ENCODE measurements at places on chromosomes 11 and 22.

DNA sequence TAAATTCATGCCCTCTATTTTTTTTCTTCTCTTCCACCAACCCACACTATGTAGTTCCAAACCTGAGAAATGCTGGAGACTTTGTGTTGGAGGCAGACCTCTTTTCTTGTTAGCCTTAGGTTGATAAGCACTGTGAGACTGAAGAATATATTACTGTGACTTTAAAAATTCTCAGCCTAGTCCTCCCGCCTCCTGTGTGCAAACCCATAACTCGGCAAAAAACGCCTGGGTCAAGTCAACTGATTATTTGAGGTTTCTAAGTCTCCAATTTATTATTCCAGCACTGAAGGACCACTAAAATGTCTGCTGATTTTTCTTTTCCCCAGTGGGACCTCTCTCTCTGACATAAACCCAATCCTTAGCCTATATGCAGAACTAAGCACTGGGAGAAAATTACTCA, 1946.0 kb upstream of the RAG2 start:
- DNase-seq, result no peak

GRCh38 chr11:78080818-78081495, 1.3 kb upstream of the NDUFC2 start:
- DNase-seq, result no peak

DNA sequence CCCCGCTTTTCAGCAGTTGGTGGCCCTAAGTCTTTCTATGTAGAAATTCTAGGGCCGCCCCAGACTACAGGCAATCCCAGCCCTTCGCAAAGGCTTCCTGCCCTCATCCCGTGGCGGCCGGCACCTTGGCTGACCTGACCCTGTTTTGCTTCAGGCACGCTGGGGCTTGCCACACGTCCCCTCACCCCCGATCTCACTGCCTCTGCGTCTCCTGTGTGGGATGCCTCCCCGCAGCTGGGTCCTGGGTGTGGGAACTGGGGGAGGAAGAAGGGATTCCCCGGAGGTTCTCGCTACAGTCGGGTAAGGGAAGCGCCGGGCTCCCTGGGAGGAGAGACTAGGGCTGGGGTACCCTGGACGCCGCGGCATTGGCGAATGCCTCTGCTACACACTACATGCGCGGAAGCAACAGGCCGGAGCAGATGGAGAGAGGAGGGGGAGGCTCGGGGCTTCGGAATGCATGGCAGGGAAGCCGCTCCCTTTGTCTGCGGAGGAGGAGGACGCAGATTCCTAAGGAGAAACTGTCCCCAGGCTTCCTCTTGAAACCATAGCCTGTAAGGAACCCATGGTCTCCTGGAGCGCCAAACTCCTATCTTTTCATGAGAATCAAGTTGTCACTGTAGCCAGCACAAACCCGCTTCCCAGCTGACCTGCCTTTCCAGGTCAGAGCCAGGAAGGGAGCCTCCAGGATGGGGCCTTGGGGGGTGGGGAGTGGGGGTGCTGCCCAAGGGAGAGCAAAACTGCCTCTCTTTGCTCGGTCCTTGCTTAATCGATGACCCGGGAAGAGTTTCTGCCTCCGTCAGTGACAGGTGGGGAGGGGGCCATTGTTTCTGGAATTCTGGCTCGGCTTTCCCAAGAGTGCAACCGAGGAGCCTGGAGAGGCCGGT, 1.4 kb downstream of the DTX4 start:
- no peak for DNase-seq

- no peak for DNase-seq
Measured at GRCh38 chr11:12600829-12601228, 73.4 kb upstream of the TEAD1 start.

DNA sequence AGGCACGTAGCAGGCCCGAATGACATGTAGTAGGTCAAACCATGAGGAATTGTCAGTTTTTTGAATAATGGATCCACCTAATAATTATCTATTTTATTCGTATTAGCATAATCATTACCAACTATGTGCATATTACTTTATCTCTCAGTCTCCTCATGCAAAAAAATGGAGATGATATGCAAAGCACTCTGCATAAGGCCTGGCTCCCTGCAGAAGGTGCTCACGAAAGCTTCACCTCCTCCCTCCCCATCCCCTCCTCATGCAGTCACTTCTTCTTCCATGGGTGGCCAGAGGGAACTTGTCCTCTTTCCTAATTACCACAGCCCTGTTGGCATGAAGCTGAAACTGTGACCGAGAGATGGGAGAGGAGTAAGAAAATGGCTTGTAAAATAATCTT, 20.8 kb upstream of the TSKU start:
- DNase-seq, result no peak

- peak; percentile 37 for DNase-seq
Measured at GRCh38 chr11:68099474-68100405, 21.4 kb downstream of the CHKA start.

- no peak for DNase-seq
Measured at GRCh38 chr11:121054266-121054665, 30.4 kb downstream of the TBCEL start.

- no peak for DNase-seq
Measured at GRCh38 chr11:46386674-46387073, 4.9 kb downstream of the CHRM4 start.

GRCh38 chr22:22772883-22773282, 114.7 kb upstream of the IGLL5 start:
- DNase-seq, result no peak

DNA sequence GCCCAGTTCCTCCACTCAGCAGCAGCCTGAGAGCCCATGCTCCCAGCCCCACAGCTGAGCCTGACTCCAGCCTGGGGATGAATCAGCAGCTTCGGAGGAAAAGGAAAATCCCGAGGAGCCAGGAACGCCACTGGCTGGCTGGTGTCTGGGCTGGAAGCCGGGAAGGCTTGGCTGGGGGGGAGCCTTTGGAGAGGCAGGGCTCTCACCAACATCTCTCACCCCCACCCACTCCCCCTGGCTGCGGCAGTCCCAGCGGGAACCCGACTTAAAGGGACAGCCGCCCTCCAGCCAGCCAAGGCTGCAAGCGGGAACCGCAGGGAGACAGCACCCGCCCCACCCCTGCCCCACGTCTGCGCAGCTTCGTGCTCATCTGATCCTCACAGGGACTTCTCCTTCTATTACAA, 28.4 kb downstream of the KIAA0930 start:
- DNase-seq, result no peak

GRCh38 chr11:14158393-14158792, 195.9 kb downstream of the SPON1 start:
- no peak for DNase-seq

- DNase-seq, result no peak
Measured at GRCh38 chr22:49090853-49091135, 736.9 kb downstream of the BRD1 start.

- no peak for DNase-seq
Measured at GRCh38 chr11:94025690-94026394, 4.7 kb downstream of the HEPHL1 start.
